ENCODE measurements at places on chromosomes 7 and 10.

- DNase-seq: no peak
Observed at GRCh38 chr7:47283497-47284131, 298.3 kb downstream of the TNS3 start.

DNA sequence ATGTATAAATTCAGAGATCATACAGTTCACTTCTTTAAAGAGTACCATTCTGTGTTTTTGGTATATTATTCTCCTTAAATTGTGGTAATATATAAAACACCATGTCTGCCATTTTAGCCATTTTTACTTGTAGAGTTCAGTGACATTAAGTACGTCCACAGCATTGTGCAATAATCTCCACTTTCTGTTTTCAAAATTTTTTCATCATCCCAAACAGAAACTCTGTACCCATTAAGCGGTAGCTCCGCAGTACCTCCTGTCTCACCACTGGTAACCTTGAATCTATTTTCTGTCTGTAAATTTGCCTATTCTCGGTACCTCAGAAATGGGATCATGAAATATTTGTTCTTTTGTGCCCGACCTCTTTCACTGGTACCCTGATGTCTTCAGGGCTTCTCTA, 60.3 kb downstream of the CAMK1D start:
- no peak for DNase-seq

- peak; percentile 47 for DNase-seq
Observed at GRCh38 chr7:105429746-105430612, 41.3 kb upstream of the SRPK2 start.

DNA sequence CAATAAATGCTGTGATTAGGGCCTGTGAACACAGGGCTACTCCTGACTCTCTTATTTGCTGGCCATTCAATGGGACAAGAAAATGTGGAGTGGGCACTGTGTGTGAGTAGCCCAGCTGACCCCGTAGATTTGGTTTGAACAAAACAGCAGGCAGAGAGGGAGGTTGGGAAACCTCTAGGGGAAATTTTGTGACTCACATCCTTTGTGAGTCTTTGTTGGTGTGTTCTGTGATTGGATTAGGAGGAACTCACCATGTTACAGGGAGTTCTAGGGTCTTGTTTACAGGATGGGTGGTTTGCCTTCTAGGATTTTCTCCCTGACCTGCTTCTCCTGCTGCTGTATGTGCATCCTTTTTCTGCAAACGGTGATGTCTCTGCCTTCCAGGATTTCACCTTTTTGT, 128.3 kb upstream of the MKI67 start:
- DNase-seq: no peak

DNA sequence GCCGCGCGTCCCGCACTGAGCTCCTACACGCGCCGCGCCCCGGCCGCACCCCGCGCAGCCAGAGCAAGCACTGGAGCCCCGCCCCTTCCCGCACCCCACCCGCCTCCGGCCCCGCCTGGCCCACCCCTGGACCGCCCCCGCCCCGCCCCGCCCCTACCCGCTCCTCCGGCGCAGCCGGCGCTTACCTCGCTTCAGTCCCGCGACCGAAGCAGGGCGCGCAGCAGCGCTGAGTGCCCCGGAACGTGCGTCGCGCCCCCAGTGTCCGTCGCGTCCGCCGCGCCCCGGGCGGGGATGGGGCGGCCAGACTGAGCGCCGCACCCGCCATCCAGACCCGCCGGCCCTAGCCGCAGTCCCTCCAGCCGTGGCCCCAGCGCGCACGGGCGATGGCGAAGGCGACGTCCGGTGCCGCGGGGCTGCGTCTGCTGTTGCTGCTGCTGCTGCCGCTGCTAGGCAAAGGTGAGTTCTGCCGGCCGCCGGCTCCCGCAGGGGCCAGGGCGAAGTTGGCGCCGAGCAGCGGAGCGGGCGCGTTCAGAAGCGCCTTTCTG, at the start of gene RET:
RET (plus strand) TSS at position 194 of the 545 bp plus-strand sequence; CDS start at position 384, 190 bp downstream.
- DNase-seq: no peak

DNA sequence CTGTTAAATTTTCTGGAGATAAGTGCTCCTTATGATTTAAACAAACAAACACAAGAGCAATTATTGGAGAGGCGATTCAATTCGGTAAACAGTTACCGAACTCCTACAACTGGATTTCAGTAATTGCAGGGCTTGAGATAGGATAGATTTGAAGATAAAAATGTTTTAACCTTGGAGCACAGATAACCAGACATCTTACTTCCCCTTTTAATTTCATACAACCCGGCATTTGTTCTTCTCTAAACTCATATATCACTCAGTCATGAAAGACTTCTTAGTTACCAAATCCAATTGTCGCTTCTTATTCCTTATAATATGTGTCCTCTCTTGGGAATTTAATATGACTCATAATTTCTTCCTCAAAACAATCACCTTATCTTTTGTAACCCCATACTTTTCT, 235.9 kb upstream of the CSTF2T start:
- no peak for DNase-seq

DNA sequence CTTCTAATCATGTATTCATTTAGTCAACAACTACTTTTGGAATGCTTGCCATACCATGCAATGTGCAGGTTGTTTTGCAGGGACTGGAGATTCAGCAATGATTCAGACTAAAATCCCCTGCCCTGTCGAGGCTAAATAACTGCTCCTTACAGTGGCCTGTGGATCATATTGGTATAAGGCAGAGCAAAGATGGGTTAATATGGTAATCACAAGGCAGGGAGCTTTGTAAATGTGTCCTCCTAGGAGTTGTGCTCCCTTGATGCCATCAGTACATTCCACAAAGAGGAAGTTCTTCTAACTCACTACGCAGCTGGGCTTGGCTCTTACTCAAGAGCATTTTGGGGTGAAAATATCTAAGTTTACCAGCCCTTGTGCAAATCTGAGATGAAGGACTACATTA, 614 bp upstream of the IFIT2 start:
- peak; percentile 43 for DNase-seq

DNA sequence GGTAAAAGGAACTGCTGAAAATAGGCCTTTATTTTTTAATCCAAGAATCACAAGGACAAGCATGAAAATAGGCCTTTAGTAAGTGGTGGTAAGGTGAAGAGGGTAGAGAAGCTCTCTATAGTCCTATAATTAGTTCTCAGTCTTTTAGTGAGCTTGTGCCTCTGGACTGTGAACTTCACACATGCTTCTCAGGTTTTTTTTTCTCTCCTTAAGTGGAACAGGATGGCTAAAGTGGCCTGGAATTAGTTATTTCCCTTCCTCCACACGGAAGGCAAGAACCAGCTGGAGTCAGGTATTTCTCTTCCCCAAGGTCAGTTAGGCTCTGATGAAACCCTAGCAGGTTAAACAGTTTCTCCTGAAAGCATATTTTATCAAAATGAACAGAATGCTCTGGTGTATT, 203.0 kb upstream of the MINDY3 start:
- DNase-seq: no peak

GRCh38 chr10:80471715-80472233, 17.7 kb downstream of the TSPAN14 start:
- DNase-seq: no peak

All from IMR-90 (cell line).